ENCODE measurements at places on chromosomes 5 and 9. TPM values are rescaled to one million over a fixed set of nuclear protein-coding genes. Genes with fewer than 3 reads are reported as not detected.

PCDHGC4 gene
- 1.5 TPM for total RNA-seq

DNA sequence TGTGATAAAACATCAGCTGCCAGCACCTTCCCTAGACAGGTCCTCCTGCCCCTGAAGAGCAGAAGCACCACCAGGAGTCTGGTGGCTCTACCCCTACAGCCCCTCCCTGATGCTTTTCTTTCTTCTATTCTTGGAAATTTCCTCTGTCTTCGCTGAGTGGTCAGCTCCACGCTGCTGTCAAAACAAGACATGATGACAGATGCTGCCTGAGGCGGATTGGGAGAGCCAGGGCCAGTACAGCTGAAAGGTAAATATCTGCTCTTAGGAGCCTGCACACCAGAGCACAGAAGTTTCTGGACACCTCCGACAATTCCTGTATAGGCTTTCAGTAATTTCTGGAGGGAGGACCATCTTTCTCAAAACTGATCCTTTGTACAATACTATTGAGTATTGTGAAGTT is 4.7 kb upstream of the OR1Q1 start:
- DNase-seq, result no peak

DNA sequence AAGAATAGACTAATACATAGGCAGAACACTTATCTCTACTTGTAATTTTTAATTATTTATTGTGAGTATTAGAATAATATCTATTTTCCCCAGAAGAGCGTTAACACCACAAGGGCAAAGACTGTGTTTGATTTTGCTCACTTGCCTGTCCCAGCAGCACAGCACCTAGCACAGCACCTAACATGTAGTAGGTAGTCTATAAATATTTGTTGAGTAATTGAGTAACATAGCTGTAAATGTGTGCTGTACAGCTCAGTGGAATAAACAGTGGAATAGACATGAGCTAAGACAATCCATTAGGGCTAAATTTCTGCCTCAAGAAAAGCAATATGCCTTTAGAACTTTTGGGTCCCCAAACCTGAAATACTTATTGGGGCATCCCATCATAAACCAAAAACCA is 49.3 kb upstream of the VCAN start:
- DNase-seq, result no peak

EQTN gene
- not detected for total RNA-seq

- DNase-seq, result no peak
Observed at GRCh38 chr5:150978590-150978989, 41.8 kb upstream of the GPX3 start.

DNA sequence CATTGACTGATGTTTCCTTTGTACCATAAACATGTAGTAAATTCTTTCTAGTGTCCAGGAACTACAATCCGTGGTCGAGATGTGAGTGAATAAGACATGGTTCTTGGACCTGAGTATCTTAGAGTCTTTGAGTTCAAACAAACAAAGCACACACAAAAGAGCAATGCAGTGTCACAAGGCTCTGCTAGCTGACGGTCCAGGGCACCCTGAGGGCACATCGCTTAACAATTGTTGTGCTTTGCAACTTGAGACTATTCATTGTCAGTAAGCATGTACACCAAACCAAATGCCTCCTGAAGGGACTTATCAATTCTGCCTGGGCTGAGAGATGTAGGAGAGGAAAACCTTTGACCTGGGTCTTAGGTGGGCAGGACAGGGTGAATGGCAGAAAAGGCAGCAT is 84.8 kb downstream of the CAMK4 start:
- no peak for DNase-seq

GRCh38 chr9:96638606-96639364 is 16.3 kb downstream of the PRXL2C start:
- no peak for DNase-seq

- no peak for DNase-seq
Observed at GRCh38 chr9:38010918-38011704, 57.9 kb downstream of the SHB start.

- no peak for DNase-seq
Observed at GRCh38 chr5:157523976-157524375, 51.6 kb downstream of the ADAM19 start.

- DNase-seq, result no peak
Observed at GRCh38 chr9:136052472-136052880, 42.6 kb downstream of the NACC2 start.

DBN1 gene
- total RNA-seq, result 78.5 TPM

- no peak for DNase-seq
Observed at GRCh38 chr5:89015409-89015808, 132.4 kb upstream of the MEF2C start.

MLANA gene
- total RNA-seq, result not detected

GRCh38 chr5:173767574-173768266 is 120.4 kb upstream of the CPEB4 start:
- no peak for DNase-seq

DNA sequence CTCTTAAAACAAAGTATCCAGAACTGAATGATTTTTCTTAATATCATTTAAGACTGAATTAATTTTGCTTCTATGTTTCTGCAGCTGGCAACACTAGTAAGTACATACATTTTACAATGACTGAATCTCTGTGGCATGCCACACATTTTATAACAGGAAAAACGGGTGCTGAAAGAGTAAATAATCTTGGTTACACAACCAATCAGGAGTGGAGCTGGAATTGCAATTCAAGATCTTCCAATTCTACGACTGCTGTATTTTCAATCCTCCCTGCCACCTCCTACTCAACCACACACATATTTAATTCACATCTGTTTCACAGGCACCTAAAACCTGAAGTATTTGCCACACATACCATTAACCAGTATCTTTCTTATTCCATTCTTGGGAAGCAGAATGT is 52.7 kb upstream of the NR5A1 start:
- DNase-seq, result no peak

GRCh38 chr9:86406366-86406765 is 52.2 kb upstream of the TUT7 start:
- DNase-seq, result no peak

DNA sequence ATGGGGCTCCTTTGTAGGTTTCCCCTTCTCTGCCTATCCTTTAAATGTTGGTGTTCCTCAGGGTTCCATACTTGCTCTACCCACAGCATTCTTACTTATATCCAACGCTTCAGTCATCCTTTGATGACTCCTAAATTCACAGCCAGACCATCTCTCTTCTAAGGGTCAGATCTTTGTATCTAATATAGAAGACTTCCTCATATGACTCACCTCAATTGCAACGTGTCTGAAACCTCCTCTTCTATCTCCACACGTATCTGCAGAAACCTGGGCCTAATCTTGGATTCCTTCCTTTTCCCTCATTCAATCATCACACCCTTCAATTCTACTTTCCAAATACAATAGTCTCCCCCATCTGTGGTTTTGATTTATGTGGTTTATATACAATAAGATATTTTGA is 68.3 kb downstream of the HMGCR start:
- DNase-seq, result no peak

GRCh38 chr5:44875661-44876605 is 67.2 kb downstream of the MRPS30 start:
- DNase-seq, result no peak

GRCh38 chr5:74500110-74500917 is 140.2 kb downstream of the ENC1 start:
- no peak for DNase-seq

RMI1 gene
- total RNA-seq, result 8.0 TPM

FAM151B gene
- total RNA-seq, result 4.3 TPM

DNA sequence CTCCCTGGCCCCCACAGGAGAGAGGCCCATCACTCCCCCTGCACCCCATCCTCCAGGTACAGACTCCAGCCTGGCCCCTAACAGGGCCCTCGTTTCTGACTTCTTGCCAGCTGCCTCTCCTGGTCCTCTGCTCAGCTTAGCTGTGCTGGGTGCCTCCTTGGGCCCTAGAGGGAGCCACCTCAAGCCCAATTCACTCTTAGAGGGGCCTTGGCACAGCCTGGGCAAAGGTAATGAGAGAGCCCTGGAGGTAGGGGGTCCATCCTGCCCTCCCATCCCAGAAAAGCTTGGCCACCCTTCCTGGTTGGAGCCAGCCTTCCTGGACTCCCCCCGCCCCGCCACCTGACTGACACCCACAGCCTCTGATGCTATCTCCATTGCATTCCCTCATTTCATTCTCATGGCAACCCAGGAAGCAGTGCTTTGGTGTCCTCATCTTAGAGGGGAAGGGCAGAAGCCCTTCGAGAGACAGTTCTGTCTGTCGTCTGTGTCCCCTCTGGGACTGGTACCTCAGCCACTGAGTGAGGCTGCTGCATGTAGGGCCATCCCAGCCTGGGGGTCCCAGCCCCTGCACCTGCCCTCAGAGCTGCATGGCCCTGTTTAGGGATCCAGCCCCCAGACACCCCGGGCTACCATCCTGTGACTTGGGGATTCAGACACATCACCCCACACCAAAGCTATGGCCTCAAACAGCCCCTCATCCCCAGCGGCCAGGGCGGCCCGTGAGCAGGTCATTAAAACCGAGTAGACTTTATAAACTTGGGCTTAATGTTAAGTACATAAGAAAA is 95.5 kb downstream of the BARX1 start:
- no peak for DNase-seq

MED10 gene
- total RNA-seq, result 36.1 TPM

- no peak for DNase-seq
Observed at GRCh38 chr9:22056402-22056801, 47.3 kb upstream of the CDKN2B start.

DNA sequence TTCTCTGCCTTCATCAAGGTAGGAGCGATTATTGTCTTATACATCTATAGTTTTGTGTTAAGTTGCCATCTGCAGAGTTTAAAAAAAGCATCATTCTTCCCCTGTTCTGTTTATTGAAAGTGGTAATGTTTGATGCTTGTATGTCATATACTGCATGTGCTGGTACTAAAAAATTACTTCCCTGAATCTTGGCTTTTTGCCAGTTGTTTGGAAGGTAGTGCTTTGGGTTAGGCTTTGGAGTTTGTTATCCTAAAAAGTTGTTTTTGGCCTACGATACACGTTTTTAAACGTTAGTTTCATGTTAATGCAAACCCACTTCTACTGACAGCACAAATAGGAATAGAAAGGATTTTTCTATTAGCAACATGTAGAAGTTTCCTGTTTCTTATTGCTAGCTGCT is 158.3 kb downstream of the GIN1 start:
- DNase-seq, result no peak

GRCh38 chr9:93577975-93578682 is 1.7 kb downstream of the PHF2 start:
- no peak for DNase-seq

GRCh38 chr5:143662020-143662419 is 149.9 kb upstream of the HMHB1 start:
- no peak for DNase-seq

SV2C gene
- total RNA-seq, result 0.36 TPM

DIAPH1 gene
- total RNA-seq, result 93.2 TPM

DNA sequence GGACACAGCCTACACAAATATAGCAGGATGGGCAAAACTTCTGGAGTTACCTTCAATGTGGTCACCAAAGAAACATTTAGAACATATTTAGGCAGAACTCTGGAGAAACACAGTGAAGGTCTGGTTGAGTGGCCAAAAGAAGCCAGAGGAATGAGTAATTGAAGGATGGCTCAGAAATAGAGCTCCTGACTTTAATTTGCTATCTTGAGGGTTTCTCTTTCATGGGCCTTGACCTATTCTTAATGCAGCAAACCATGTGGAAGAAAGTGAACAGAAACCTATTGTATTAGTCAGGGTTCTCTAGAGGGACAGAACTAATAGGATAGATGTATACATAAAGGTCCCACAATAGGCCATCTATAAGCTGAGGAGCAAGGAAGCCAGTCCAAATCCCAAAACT is 650.5 kb downstream of the ACTL7B start:
- DNase-seq, result no peak

DNA sequence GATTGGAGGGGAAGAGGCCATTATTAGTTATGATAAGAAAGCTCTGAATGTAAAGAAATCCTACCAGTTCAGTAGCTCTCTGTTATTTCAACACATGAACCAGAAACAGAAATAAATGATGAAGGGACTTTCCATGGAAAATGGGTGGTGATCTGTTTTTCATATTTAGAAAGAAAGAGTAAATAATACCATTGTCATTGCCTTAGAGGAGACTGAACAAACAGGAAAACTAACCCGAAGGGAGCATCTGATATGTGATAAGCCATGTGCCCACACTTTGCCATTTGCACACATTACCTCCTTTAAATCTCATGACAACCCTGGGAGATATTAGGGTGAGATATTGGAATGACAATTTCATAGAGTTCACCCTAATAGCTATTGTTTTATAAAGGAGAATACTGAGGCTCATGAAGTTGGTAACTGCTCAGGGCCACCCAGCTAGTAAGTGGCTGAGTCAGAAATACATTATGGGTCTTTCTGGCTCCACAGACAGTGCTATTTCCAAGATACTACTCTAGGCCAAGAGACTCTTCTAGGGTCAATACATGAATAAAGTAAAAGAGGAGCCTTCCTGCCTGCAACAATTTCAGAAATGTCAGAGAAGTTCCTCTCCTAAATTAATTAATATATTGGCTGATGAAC is 111.0 kb upstream of the SLIT3 start:
- no peak for DNase-seq

GRCh38 chr5:15424769-15425168 is 75.2 kb upstream of the FBXL7 start:
- no peak for DNase-seq

GRCh38 chr5:178323961-178324360 is 91.4 kb upstream of the PHYKPL start:
- no peak for DNase-seq

DNA sequence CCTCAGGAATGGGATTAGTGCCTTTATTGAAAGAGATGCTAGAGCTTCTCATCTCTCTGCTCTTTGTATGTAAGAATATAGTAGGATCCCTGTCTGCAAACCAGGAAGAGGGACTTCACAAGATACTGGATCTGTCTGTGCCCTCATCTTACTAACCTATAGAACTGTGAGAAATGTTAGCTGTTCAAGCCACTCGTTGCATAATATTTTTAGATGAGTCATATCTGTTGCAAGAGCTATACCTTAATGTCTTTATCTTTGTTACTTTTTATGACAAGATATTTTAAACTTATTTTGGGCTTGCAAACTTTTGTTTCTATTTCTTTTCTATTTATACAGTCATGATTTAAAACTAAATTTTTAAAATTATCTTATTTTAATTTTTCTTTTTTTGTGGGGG is 1296.8 kb upstream of the CDH6 start:
- no peak for DNase-seq

DNA sequence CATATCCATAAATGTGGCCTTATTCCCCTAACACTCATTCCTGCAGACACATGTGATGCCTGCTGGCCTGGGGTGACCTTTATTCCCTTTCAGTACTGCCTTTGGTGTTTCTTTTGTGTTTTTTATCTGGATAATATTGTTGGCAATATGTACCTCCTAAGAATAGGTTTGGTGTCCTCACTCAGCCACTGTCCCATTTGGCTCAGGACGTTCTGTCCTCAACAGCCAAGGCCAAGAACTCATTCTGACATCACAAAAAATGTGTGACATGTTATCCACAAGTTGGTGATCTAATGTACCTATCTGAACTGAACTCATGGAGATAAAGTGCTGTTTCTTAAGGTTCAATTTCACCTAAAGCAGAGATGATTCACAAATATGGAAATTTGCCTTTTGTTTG is 142.9 kb upstream of the GRAMD2B start:
- DNase-seq, result no peak

ZNF462 gene
- 16.2 TPM for total RNA-seq

SMIM33 gene
- total RNA-seq, result not detected

MAMDC2 gene
- 9.0 TPM for total RNA-seq

HBEGF gene
- total RNA-seq, result 66.3 TPM

SPINK6 gene
- total RNA-seq, result 1.6 TPM

- no peak for DNase-seq
Observed at GRCh38 chr5:7754997-7755596, 95.8 kb downstream of the CFAP90 start.

Data from omental fat pad (tissue), 4 donors.